ENCODE measurements at places on chromosomes 12 and 14.

DNA sequence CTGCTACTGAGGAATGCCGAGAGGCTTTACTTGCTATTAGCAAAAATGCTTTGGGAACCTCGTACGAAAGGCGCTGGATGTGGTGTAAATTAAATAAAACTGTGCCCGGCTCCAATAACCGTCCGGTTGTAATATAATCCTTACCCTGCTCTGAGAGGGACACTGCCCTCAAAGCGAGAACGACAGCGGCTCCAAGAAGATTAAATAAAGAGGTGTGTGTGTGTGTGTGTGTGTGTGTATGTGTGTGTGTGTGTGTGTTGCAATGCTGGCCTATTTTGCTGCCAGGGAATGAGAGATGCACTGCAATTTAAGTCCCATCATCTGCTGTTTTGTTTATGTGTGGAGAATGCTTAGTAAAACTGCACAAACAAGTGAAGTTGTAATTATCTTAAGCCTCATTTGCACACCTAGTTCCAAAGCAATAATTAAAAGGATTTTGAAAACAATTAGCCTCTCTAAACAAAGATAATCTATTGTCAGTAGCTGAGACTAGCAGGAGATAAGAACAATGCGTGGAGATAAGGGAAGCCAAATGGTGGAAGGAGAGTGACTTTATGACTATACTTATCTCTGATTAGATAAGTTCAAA, 1.2 kb upstream of the SIX1 start:
- DNase-seq: no peak

- no peak for DNase-seq
Observed at GRCh38 chr12:106973545-106973944, 13.4 kb downstream of the MTERF2 start.

DNA sequence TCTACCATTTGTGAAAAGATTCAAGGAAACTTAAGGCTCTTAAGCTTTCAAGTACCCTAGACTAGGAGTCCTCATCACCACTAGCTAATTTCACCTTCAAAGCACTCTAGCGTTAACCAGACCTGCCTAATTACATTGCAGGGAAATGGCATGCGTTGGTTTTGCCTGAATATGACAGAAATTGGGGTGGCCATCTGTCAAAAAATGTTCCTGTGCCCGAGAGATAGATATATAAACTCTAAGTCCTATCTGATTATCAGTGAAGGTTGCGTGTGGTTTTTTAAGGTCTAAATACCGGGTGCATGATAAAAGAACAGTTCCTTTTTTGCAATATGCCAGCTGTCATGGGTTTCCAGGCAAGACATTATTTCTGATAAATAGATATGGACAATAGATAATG, 48.3 kb downstream of the SPRING1 start:
- no peak for DNase-seq

DNA sequence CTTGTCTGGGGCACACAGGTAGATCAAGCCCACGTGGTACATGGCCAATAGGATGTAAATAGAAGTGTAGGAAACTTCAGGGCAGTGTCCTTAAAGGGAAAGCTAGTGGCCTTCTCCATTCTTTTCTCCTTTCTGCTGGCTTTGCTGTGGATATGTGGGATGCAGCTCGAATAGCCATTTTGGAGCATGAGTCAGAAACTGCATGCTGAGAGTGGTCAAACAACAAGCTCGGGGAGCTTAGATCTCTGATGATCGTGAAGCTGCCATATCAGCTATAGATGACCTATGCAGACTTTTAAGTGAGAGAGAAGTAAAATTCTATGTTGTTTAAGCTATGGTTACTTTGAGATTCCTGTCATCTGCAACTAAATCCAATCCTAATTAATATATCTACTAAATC, 241.3 kb upstream of the DAAM1 start:
- DNase-seq: no peak

GRCh38 chr12:14410177-14410576, 44.7 kb downstream of the ATF7IP start:
- no peak for DNase-seq

DNA sequence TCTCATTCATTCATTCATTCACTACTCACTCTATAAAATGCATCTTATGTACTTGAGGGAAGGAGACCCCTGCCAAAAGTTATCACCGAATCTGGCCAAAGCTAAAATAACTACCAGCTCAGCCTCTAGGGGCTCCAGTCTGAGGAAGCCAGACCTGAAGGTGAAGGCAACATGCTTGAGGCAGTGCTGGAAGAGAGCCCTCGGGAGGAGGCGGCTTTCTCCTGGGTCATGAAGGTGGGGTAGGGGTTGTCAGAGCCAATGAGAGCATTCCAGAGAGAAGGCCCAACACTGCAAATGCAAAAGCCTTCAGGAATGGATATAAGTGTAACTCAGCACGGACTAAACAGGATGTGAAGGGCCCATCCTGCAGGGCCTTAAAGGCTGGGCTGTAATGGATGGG, 62.4 kb downstream of the GSC start:
- DNase-seq: no peak

GRCh38 chr12:83461336-83461935, 774.7 kb downstream of the TMTC2 start:
- no peak for DNase-seq

- no peak for DNase-seq
Observed at GRCh38 chr12:100797246-100797645, 2.7 kb downstream of the ANO4 start.

- no peak for DNase-seq
Observed at GRCh38 chr12:109931143-109931542, 31.1 kb downstream of the TCHP start.

- peak; percentile 70 for DNase-seq
Observed at GRCh38 chr12:117367006-117367638, 5.7 kb upstream of the NOS1 start.

DNA sequence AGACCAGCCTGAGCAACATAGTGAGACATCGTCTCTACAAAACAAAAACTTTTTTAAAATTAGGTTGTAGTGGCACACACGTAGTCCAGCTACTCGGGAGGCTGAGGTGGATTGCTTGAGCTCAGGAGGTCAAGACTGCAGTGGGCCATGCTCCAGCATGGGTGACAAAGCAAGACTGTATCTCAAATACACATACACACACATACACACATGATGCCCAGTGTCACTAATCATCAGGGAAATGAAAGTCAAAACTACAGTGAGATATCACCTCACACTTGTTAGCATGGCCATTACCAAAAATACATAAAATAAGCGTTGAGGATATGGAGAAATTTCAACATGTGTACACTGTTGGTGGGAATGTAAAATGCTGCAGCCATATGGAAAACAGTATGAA, 33.2 kb upstream of the KICS2 start:
- DNase-seq: no peak

DNA sequence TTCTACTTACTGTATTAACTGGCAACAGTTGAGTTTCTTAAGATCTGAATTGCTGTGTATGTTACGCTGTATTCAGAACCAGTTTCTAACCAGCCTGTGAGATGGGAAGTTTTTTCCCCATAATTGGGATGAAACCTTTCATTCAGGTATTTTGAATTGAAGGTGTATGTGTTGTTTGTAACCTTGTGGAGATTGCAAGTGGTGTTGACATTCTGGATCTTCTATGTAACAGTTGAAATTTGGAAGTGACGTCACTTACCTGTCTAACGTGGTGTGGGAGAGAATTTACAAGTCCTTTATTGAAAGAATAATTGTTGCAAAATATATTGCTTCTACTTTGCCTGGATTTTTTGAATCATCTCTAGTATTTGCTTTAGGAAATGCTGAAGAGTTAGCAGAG, 5.5 kb downstream of the RAN start:
- no peak for DNase-seq

GRCh38 chr12:132739600-132740312, 21.9 kb downstream of the ANKLE2 start:
- DNase-seq: no peak

GRCh38 chr12:52496054-52496453, 3.0 kb upstream of the KRT6A start:
- no peak for DNase-seq

DNA sequence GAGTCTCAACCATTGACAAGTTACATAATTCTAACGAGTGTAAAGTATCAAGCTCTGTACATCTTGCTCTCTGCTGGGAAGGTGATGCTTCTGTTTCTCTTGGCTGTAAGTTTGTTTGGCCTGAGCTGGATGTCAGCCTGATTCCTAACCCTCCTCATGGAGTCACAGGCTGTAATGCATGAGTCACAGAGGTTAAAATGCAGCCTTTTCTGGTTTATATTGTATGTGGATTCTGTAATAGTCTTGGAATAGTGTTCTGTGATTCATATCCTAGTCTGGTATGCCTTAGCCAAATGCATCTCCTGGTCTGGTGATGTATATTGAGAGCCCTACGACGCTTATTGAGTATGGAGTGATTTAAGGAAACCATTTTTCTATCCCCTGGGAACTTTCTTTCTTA, 104.5 kb upstream of the FRMD6 start:
- peak; percentile 63 for DNase-seq

DNA sequence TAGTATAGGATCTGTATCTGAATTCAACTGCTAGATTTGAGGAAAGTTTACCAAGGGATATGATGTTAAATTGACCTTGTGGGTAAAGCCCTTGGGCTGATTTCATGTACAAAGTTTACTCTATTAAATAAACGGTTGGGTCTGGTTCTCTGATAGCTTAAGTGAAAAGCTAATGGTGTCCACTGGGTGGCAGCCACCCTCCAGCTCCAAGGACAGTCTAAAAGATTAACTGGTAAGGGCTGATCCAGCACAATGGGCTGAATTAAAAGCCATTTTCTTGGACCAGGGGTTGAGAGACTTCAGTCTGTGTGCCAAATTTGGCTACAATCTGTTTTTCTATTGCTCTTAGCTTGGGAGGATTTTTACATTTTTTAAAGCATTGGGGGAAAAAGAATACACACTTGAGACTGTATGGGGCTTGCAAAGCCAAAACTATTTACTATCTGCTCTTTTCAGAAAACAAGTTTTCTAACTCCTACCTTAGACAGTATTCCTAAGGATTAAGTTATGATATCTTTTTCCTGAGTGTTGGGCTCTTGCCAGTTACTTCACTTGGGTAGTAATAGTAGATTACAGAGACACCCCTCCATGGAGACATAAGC, 116.5 kb downstream of the GPHN start:
- peak; percentile 93 for DNase-seq

- peak; percentile 0 for DNase-seq
Observed at GRCh38 chr12:9449181-9449580, 158.5 kb downstream of the KLRB1 start.

DNA sequence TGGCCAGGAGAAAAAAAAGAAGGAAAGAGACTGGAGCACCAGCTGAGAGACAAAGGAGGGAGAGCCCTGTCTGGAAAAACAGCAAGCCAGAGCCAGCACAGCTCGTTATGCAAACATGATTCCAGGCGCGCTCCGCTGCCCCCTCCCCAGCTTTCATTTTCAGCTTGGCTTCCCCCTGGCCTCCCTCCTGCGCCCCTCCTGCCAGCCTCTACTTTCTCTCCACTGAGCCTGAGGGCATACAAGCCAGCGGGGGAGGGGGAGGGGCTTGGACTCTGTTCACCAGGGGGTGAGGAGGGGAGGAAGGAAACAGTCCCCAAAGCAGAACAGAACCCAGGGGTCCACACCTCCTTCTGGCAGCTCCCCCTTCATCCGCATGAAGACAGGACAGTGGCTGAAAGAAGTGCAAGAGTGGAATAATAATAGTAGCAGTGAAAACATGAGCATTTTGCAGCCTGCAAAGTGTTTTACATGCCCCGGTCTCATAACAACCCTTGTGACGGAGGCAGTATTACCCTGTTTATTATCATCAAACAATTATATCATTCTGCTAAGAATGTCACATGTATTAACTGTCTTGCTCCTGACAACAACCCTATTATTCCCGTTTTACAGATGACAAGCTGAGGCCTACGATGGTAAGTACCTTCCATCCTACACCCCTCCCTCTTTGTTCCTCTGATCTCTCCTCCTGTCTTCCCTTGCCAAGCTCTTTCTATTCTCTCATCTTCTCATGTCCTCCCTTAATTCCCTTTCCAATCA, 24.2 kb downstream of the SMUG1 start:
- DNase-seq: no peak

DNA sequence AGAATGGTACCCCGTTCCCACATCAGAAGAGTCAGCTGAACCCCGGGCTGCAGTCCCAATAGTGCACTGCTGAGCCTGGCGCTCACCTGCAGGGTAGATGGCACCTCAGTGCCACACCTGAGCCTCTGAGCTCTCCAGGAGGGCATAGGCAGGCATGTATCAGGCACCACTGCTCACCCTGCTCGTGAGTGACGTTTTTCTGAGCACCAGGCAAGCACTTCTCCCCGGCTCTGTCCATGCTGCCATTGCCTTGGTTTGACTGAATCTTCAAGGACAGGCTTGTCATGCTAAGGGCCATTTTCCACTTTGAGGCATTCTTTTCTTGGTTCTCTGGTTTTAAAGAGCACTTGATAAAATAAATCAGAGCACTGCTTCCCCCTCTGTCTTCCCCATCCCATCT, 161.6 kb upstream of the PRMT8 start:
- DNase-seq: no peak

GRCh38 chr12:64660237-64661018, 50.1 kb downstream of the RASSF3 start:
- no peak for DNase-seq

DNA sequence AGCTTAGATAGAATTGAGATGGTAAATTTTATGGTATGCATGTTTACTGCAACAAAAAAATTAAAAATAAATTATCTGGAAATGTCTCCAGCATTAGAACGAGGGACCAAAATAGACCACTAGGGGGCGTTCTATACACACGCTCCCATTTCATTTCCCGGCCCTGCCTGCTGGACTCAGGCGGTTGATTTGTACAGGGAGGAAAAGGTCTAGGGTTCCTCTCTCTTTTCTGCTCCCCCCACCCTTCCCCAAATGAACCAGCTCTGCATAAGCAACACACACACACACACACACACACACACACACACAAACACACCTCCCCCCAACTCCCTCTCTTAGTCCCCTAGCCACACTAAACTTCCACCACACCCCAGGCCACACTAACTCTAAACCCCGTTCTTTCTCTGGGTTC, 7.8 kb upstream of the DTX1 start:
- peak; percentile 77 for DNase-seq
